ENCODE measurements at places on chromosomes 16 and 17. TPM values are rescaled to one million over a fixed set of nuclear protein-coding genes. Genes with fewer than 3 reads are reported as not detected.

The CACNG5 gene
- not detected for total RNA-seq

GRCh38 chr17:39894681-39895376 lies 23.6 kb downstream of the GSDMB start:
- no peaks in the 10 kb centered on the region for H3K27me3 ChIP-seq
- no peak for DNase-seq
- H3K36me3 ChIP-seq = no peaks in the 10 kb centered on the region
- H3K4me1 ChIP-seq = peaks cover 8% of the 10 kb centered on the region

DNA sequence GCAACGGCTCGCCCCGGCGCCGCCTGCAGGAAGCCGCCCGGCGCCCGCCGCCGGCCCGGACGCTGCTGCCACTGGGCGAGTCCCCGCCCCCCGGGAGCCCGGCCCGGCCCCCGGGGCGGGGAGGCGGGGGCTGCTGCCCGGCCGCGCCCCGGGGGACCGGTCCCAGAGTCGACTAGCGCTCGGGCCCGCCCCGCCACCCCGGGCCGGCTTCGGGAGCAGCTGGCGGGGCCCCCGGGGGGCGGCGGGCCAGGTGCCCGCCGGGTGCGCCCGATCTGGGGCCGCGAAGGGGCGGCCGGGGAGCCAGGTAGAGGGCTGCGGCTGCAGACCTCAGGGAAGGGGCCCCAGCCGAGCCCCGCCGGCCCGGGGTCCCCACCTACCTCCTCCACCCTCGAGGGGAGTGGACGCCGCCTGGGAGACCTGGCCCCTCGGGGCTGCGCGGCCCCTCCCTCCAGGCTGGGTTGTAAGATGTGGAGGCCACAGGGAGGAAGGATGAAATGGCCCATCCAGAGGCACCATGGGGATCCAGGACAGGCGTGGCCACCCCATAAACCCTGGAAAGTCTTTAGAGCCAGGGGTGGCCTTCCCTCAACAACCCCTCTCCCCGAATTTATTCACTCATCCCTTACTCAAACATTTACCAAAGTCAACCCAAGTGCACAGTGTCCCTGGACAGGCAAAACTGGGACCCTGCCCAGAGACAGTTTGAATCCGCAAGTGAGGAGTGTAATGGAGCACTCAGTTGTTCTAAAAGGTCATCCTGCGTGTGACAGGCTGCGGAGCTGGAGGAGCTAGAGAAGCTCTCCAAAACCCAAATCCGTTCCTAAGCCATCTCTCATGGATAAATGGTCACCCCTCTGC lies at the start of gene CDYL2:
Gene CDYL2 (minus strand): TSS at position 73 of the 858 bp plus-strand sequence. CDS start 425 bp downstream, outside the sequence.
- H3K4me1 ChIP-seq = peaks cover 32% of the 10 kb centered on the region
- peaks cover 5% of the 10 kb centered on the region for H3K36me3 ChIP-seq
- H3K27me3 ChIP-seq = no peaks in the 10 kb centered on the region
- H3K4me3 ChIP-seq = peak within 1 kb of the TSS; percentile 84
- peak; percentile 62 for DNase-seq

DNA sequence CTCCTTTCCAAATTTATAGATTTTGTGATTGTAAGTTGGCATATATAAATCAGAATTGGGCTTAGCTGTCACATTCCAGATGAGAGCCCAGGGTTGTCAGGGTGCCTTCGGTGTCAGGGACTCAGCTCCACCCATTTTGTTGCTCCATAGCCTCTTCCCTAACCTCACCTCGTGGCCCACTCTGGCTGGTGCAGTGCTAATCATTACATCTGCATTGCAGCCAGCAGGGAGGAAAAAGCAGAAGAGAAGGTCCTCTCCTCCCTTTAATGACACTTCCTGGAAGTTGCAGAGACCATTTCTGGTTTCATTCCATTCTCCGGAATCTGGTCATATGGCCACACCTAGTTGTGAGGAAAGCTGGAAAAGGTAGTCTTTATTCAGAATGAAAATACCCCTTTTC lies 113.3 kb downstream of the CCT6B start:
- H3K27ac ChIP-seq = no peak overlapping the region
- no peak overlapping the region for H3K4me3 ChIP-seq
- H3K36me3 ChIP-seq = no peaks in the 10 kb centered on the region
- no peaks in the 10 kb centered on the region for H3K27me3 ChIP-seq
- DNase-seq = no peak
- peaks cover 3% of the 10 kb centered on the region for H3K4me1 ChIP-seq

GRCh38 chr16:89920723-89921122 lies 2.1 kb downstream of the MC1R start:
- DNase-seq = no peak
- no peak overlapping the region for H3K4me3 ChIP-seq
- H3K27ac ChIP-seq = no peak overlapping the region

- no peaks in the 10 kb centered on the region for H3K36me3 ChIP-seq
Observed at GRCh38 chr16:21722771-21723455, 59.1 kb downstream of the OTOA start.

The ITGAD gene
- total RNA-seq = not detected

- no peaks in the 10 kb centered on the region for H3K27me3 ChIP-seq
- H3K4me1 ChIP-seq = no peaks in the 10 kb centered on the region
- DNase-seq = no peak
- H3K27ac ChIP-seq = no peak overlapping the region
Observed at GRCh38 chr17:71905376-71906031, 215.3 kb upstream of the SOX9 start.

The PHAF1 gene
- total RNA-seq = 12.7 TPM

- no peak for DNase-seq
- no peaks in the 10 kb centered on the region for H3K27me3 ChIP-seq
Observed at GRCh38 chr17:66349521-66350254, 47.3 kb downstream of the PRKCA start.

GRCh38 chr16:4675864-4676786 lies 17.2 kb upstream of the NUDT16L1 start:
- peak overlapping the region; percentile 99 for H3K27ac ChIP-seq
- peak; percentile 88 for DNase-seq
- H3K4me1 ChIP-seq = peaks cover 23% of the 10 kb centered on the region
- H3K36me3 ChIP-seq = peaks cover 15% of the 10 kb centered on the region

The LPCAT2 gene
- 0.37 TPM for total RNA-seq

GRCh38 chr16:70746040-70746707 lies 54.8 kb downstream of the VAC14 start:
- peak; percentile 62 for DNase-seq
- H3K27ac ChIP-seq = peak overlapping the region; percentile 88
- no peak overlapping the region for H3K4me3 ChIP-seq
- H3K27me3 ChIP-seq = no peaks in the 10 kb centered on the region

GRCh38 chr17:13485327-13485726 lies 116.4 kb downstream of the HS3ST3A1 start:
- peaks cover 9% of the 10 kb centered on the region for H3K27me3 ChIP-seq
- DNase-seq = no peak
- H3K4me1 ChIP-seq = no peaks in the 10 kb centered on the region

The NPIPA5 gene
- 0.46 TPM for total RNA-seq

The MYH3 gene
- total RNA-seq = 3.3 TPM

- no peak overlapping the region for H3K4me3 ChIP-seq
- H3K36me3 ChIP-seq = peaks cover 15% of the 10 kb centered on the region
- no peaks in the 10 kb centered on the region for H3K27me3 ChIP-seq
- no peak overlapping the region for H3K27ac ChIP-seq
- no peak for DNase-seq
Observed at GRCh38 chr17:6572972-6573370, 16.6 kb upstream of the PITPNM3 start.

DNA sequence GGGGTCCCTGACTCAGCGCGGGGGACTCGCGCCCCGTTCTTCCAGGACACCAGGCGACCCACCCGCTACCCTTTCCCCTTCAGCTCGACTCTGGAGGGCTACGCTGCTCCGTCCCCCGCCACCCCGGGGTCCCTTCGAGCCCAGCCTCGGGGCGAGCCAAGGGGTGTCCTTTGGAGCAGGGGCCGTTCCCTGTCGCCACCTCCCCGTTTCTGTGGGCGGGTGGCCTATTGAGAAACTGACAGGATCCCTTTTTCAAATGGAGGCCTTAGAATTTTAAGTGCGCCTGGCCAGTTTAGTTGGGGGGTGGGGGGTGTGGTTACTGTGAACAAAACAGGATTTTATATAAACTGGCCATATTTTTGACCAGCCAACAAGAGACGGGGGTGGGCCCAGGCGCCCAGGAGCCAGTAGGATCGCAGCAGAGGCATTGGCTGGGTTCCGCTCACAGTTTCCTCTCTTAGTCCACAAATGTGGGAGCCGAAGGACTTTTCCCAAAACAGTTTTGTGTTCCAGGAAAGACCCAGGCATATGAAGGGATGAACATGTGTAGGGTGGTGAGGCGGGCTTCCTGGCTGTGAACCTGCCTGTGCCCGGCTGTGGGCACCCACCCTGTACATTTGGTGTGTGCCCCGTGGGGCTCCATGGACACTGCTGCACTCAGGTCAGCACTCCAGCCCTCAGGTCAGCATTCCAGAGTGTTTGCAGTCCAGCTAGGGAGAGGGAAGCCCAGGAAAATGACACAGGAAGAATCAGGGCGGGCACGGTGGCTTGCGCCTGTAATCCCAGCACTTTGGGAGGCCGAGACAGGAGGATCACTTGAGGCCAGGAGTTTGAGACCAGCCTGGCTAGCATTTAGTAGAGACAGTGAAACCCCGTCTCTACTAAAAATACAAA lies 722 bp upstream of the TIMP2 start:
- no peak overlapping the region for H3K27ac ChIP-seq
- no peaks in the 10 kb centered on the region for H3K36me3 ChIP-seq
- no peak overlapping the region for H3K4me3 ChIP-seq
- DNase-seq = no peak
- peaks cover 4% of the 10 kb centered on the region for H3K27me3 ChIP-seq
- peaks cover 9% of the 10 kb centered on the region for H3K4me1 ChIP-seq

The WNT3 gene
- total RNA-seq = 0.09 TPM

The SGSH gene
- total RNA-seq = 20.2 TPM

- no peak overlapping the region for H3K27ac ChIP-seq
- no peaks in the 10 kb centered on the region for H3K4me1 ChIP-seq
- H3K36me3 ChIP-seq = no peaks in the 10 kb centered on the region
- H3K27me3 ChIP-seq = no peaks in the 10 kb centered on the region
- no peak for DNase-seq
Observed at GRCh38 chr16:52383119-52383518, 163.8 kb downstream of the TOX3 start.

The ITGA2B gene
- total RNA-seq = 1.7 TPM

DNA sequence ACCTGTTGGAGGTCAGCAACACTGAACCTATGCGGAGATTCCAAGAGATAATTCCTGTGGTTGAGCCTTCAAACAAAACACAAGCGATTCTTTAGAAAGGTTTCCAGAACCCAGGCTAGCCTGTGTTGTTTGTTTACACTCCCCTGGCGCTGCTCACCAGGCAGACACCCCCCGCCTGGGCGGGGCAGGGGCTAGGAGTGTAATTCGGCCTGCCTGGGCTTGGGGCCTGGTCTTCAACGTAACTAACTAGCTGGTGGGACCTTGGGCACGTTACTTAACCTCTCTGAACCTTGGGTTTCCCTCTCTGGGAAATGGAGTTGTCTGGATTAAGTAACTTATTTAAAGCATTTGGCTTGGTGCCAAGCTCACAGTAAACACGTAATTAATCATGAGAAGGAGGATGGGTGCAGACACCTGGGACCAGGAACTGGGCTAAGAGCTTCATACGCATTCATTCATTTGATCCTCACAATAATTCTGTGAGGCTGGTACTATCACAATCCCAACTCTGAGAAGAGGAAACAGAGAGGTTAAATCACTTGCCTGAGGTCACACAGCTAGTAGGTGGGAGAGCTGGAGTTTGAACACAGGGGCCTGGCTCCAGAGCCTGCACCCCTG lies 7.6 kb upstream of the ARHGAP27 start:
- H3K36me3 ChIP-seq = peaks cover 6% of the 10 kb centered on the region
- no peaks in the 10 kb centered on the region for H3K27me3 ChIP-seq
- peaks cover 14% of the 10 kb centered on the region for H3K4me1 ChIP-seq

GRCh38 chr16:11133344-11133943 lies 122.6 kb downstream of the SOCS1 start:
- peak; percentile 34 for DNase-seq
- H3K4me1 ChIP-seq = peaks cover 59% of the 10 kb centered on the region
- peaks cover 25% of the 10 kb centered on the region for H3K36me3 ChIP-seq
- no peaks in the 10 kb centered on the region for H3K27me3 ChIP-seq
- no peak overlapping the region for H3K27ac ChIP-seq

GRCh38 chr16:27791404-27791719 lies 241.4 kb downstream of the KATNIP start:
- H3K27me3 ChIP-seq = peaks cover 4% of the 10 kb centered on the region
- no peak overlapping the region for H3K27ac ChIP-seq
- no peaks in the 10 kb centered on the region for H3K36me3 ChIP-seq
- H3K4me1 ChIP-seq = no peaks in the 10 kb centered on the region
- DNase-seq = no peak

DNA sequence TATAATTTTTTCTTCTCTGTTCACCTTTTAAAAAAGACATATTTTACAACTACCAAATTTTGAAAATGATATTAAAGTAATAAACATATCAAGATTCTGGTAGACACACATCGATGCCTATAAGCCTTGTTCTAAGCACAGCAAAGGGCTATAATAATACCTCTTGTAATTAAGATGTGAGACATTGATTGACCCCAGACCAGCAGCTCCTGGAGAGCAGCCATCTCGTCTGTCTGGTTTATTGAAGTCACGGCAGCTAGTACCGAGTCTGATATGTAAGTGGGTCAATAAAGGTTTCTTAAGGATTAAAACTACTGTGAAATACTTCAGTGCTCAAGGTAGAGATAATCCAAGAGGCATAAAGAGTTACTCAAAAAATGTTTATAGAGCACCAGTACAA lies 76.1 kb downstream of the C17orf58 start:
- H3K27ac ChIP-seq = no peak overlapping the region
- DNase-seq = no peak
- H3K27me3 ChIP-seq = no peaks in the 10 kb centered on the region
- H3K36me3 ChIP-seq = peaks cover 23% of the 10 kb centered on the region
- no peak overlapping the region for H3K4me3 ChIP-seq
- H3K4me1 ChIP-seq = peaks cover 2% of the 10 kb centered on the region

The KRTAP2-1 gene
- not detected for total RNA-seq

The PRDM7 gene
- not detected for total RNA-seq

DNA sequence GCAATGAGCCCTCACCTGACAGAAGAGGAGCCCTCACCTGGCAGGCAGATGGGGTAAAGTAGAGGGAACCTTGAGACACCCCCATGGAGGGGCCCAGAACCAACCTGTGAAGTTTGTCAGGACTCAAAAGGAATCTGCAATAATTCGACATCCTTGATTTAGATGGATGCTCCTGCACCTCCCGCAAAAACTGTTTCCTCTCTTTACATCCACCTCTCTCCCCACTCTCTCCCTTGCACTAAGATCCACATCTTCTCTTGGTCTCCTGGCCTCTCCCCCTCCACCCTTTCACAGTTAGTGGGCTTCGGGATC lies 34.9 kb upstream of the RBFOX3 start:
- no peaks in the 10 kb centered on the region for H3K4me1 ChIP-seq
- DNase-seq = no peak
- no peak overlapping the region for H3K4me3 ChIP-seq
- H3K27ac ChIP-seq = no peak overlapping the region

Measured in activated CD4-positive, alpha-beta T cell treated with anti-CD3 and anti-CD28 coated beads for 36 hours (primary cell).